Stimulated activated naive CD4-positive, alpha-beta T cell treated with Interleukin-2 at 50 U/mL for 16 hours (primary cell): ENCODE measurements at places on chromosomes 5 and 9.

- no peak for DNase-seq
Observed at GRCh38 chr9:93978551-93978950, 23.4 kb upstream of the BARX1 start.

GRCh38 chr5:52804981-52805380, 17.3 kb downstream of the ITGA1 start:
- no peak for DNase-seq

DNA sequence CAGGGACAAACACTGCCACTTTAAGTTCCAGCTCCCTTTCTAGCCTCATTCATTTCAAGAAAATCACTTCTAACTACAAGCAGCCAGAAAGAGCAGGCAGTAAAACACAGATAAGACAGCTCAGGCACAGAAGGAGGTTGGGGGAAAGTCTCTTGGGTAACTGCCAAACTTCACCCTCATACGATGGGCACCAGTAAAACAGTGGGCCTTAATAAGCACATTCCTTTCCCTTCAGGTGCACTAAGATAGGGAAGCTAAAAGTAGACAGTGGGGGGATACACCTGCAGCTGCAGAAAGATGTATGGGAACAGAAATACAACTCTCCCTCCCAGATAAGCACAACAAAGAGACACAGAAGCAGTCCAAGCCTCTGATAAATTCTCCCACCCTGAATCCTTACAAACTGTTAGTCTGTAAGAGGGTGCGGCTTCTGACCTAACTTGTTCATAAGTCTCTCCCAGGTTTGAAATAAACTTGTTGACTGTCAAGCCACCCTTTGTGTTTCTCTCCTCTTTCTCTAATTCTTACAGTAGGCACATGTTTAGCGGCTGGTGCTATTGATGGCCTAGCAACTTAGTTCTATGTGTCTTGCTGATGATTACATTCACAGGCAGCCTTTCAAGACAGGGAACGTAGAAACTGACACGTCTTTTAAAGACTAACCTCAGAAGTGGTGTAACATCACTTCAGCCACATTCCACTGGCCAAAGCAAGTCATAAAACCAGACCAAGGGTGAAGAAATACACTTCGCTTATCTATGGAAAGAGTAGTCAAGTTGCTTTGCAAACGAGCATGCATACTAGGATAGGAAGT, 6.8 kb upstream of the CKS2 start:
- no peak for DNase-seq

GRCh38 chr5:171495122-171495700, 75.8 kb downstream of the FGF18 start:
- DNase-seq, result no peak

DNA sequence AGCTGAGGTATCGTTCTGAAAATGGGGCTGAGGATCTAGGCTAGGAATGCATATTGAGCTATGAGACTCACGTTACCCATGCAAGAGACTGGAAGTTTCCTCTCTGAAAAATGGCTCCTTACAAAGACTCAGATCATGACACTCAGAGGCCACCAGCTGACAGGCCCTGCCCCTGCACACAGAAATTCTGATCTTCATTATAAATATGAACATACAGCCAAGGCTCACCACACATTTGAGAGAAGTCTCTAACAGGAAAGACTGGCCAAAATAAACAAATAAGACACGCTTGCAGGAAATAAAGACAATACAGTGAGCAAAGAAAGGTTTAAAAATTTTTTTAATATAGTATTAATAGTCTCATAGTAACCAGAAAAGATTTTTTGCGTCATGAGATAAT, 365.9 kb downstream of the NFIB start:
- no peak for DNase-seq

GRCh38 chr9:121498150-121498486, 1.5 kb downstream of the GGTA1 start:
- DNase-seq, result peak; percentile 2

- DNase-seq, result no peak
Observed at GRCh38 chr9:105859428-105860091, 165.2 kb downstream of the TMEM38B start.

GRCh38 chr5:153592081-153592480, 101.6 kb downstream of the GRIA1 start:
- no peak for DNase-seq

DNA sequence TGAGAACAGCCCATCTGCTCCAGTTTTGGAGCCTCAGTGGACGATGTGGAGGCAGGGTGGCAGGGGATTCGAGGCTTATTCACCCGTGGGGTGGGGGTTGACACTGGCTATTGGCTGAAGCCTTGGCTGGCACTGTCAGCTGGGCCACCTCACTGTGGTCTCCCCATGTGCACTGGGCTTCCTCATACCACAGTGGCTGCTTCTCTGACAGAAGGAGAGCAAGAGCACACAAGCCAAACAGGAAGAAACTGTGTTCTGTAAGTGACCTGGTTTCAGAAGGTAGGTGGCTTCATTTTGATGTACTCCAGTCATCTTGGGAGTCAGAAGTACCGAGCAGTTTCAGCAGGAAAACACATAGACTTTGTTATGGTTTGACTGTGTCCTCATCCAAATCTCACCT, 24.7 kb upstream of the CTNND2 start:
- DNase-seq, result no peak

GRCh38 chr5:50580506-50580905, 85.9 kb upstream of the PARP8 start:
- DNase-seq, result no peak

- no peak for DNase-seq
Observed at GRCh38 chr5:16051246-16051755, 128.3 kb downstream of the MARCHF11 start.

- no peak for DNase-seq
Observed at GRCh38 chr9:87682085-87682484, 43.8 kb upstream of the CTSL start.

DNA sequence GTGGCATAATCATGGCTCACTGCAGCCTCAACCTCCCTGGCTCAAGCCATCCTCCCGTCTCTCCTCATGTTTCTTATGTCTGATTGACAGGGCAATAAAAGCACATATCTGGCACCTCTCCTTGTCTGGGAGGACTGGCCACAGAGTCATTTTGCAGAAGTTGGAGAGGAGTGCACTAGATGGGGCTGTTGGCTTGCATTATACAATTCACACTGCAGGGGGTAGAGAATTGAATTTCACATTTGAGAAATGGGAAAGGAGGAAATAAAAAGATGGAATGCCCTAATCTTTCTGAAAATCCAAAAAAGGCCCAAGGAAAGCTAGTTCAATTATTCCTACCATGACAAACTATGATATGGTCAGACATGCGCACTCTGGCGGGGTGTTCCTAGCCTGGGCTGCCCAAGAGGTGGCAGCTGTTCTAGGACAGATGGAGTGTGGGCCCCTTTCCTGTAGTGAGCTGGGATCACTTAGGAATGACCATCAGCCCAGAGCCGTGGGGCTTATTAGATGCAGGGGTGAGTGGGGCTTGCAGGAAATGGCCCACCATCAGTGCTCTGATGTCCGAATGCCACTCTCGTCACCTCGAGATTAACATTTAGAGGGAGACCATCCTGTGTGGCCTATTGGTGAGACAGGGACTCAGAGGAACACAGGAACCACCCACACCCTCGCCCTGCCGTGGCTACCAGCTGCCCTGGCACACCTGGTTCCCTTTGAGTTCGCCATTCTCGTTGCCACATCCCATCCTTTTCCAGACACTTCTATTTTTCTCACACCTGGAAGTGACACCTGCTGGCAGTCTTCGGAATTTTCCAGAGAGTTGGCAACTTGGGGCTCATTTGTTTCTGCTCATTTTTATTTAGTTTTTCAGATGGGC, 21.8 kb upstream of the ANKRD18A start:
- DNase-seq, result no peak

GRCh38 chr5:41788941-41789368, 81.3 kb downstream of the OXCT1 start:
- no peak for DNase-seq

- no peak for DNase-seq
Observed at GRCh38 chr5:81609810-81610375, 141.0 kb downstream of the SSBP2 start.

DNA sequence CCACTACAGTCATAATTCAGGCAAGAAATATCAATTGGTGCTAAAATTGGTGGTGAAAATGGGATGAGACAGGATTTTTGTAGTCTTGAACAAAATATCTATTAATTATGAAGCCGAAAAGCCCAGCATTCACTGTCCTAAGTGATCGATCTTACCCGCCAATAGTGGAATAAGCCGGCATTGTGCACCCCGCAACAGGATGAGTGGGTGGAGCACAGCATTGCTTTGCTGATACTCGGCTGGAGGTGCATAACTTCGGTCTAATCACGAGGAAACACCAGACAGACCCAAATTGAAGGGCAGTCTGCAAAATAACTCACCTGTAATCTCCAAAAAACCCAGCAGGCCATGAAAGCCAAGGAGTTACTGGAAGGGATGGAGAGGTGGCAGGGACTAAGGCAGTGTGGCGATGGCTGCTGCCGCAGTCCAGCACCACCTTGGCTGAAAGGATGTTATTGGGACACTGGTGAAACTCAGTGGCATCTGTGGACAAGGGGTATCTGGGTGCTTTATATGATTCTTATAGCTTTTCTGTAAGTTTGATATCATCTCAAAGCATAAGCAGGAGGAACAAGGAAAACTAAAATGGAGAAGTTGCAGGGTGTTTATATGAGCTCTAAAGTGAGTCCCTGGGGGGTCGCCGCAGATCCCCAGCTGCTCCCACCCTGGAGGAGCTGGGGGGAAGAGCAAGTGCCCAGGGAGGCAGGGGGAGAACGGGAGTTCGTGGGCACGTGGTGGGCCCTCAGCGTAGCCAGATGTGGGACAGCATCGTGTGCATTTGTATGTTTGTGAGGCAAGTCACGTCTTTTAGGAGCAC, 45.2 kb downstream of the AHRR start:
- DNase-seq, result no peak

DNA sequence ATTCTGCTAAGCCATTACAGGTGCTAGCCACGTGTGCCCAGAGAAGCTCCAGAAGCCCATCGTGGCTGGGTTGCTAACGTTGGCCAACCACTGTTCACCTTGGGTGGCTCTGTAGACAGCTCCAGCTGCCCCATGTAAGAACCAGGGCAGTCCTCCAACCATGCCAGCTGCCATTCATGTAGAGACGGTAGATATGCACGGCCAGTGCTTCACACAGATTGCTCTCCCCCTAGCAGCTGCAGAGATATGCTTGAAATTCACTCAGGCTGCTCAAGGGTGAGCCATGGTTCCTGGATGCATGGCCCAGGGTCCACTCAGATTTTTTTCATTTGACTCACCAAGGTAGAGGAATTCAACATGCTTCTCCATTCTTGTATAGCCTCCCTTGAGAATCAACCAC, 31.0 kb downstream of the GADD45G start:
- no peak for DNase-seq

- no peak for DNase-seq
Observed at GRCh38 chr5:131814990-131815389, 18.2 kb upstream of the FNIP1 start.

GRCh38 chr5:160511280-160511929, 89.8 kb downstream of the PTTG1 start:
- DNase-seq, result no peak

DNA sequence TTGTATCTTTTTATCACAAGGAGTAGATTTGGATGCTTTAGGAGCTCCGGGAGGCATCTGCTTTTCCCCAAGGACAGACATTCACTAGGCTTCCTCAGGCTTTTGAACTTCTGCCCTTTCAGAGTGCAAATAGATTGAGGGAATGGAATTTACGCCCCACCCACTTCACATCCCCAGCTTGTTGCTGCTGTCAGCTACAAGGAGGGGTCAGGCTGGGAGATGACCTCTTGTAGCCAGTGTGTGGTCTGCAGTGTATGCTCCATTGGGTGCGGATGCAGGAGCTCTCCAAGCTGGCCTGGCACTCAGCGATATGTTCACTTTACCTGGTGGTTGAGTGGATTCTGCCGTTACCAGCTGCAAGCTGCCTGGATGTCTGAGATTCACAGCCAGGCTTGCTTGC, 6.4 kb downstream of the TNFSF15 start:
- DNase-seq, result no peak

DNA sequence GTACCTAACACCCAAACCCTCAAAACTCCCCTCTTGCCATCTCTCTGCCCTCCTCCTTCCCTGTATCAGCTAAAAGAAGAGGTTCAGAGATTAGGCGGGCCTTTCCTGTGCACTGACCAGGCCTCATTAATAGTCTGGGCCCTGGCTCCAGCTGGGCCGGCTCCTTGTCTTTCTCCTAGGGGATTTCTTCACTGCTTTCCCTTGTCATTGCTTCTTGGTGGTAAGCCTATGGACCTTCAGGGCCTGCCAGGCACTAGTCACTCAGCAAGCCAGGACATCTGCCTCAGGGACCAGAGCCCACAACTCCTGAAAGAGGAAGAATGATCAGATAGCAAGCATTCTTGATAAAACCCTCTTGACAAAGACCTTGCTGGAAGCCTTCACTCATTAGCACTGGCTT, 50.9 kb downstream of the MRRF start:
- DNase-seq, result no peak

DNA sequence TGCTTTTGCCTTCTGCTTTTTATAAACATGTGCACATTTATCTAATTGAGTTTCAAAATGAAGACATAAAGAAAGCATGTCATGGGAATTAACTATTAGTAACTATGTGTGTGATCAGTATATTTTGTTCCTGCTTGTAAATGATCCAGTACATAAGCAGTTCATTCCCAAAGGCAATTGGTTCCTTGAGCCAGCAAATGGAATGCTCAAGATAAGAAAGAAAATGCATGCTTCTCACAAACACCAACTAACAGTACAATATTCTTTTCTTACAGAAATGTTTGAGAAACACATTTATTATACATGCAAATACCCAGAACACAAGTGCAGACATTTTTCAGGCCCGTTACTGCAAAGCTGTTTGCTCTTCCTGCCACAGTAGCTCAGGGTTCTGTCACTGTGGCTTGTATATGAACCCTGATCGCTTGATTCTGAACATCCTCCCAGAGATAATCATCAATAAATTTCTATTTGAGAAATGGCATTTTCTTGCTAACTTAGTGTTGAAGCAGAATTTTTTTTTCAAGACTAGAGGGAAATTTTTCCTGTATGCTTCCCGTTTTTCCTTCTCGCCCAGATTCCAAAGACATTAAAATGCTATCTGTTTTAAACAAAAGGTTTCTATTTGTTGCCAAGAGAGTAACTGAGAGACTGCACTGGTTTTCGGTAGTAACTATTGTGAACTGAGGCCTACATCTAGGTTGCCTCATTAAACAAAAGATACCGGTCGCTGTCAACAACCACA, 1.9 kb downstream of the GNAQ start:
- no peak for DNase-seq

- no peak for DNase-seq
Observed at GRCh38 chr5:14146725-14147124, 3.6 kb downstream of the TRIO start.

GRCh38 chr9:38437193-38437823, 13.1 kb upstream of the IGFBPL1 start:
- DNase-seq, result no peak
